ENCODE measurements at places on chromosomes 1 and 21.

DNA sequence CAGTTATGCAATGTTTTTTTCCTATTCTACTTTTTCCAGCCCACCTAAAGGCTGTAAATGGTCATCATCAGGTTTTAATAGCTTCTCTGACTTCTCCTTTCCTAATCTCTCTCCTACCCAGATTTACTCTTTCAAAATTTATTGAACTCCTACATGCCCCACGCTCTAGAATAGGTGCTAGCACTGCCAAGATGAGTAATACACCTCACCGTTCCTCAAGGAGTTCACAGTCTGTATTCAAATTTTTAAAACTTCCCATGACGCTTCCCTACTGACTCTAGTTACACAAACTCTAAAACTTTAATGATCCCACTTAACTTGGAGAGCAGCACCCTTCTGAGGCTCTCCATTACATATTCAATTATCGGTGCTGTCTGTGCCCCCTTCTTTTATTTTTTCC, 51.6 kb downstream of the ALG14 start:
- no peak for DNase-seq

DNA sequence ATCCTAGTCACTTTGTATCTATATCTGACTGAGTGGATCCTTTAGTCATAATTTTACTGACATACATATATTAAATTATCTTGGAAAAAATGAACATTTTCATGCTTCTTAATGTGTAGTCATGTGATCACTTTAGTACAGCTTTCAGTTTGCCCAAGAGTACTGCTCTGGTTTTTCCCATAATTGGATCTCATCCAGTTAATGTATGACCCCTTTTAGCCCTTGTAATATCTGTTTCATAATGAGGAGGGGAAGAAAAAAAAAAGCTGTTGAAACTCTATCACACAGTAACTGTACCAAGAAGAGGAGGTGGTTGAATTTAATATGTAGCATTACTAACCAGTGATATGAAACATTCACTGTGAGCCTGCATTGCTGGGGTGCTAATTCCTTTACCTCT, 328.7 kb downstream of the PTPRC start:
- no peak for DNase-seq

GRCh38 chr1:111489604-111490003, 13.8 kb downstream of the ADORA3 start:
- DNase-seq = no peak

DNA sequence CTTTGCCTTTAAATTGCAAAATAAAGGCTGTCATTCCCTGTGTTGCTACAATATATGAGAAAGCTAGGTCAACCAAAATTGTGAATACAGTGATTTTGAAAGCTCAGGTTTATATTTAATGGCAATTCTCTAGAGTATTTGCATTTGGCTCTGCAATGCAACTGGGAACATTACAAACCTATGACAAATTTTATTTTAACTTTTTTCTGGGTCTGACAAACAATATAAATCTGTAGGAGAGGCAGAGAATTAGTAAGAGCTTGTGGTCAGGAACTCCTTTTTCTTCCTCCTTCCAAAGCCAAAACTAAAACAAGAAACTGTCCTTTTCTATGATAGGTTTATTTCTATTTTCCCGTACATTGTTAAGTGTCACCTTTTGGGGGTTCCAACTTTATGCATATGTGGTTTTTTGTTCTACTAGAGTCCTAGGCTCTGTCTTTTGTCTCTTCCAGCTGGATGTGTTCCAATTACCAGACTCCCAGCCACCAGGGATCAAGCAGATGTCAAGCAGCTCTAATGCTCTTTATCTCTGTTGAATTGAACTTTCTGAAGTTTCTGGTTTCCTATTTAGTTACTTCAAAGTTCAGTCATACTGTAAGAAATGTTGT, 106.9 kb downstream of the ASH1L start:
- DNase-seq = no peak

- DNase-seq = no peak
These were observed 418.9 kb downstream of the SETD4 start for GRCh38 chr21:35641271-35642016.

DNA sequence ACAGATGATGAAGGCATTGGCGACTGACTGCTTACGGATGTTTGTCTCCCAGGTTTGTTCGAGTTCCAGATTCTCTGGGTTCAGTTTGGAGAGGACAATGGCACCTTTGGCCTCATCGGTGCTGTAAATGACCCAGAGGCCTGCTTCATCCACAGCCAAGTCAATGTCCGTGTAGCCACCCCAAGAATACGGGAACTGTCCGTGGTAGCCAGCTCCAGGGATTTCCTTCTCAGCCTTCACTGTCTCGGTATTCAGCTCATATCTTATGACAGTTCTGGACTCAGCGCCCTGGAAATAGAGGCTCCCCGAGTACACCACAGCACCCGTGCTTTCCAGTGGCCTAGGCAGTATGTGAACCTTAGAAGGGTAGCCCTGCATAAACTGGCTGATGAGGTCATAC, 14.1 kb downstream of the MYOCOS start:
- no peak for DNase-seq

DNA sequence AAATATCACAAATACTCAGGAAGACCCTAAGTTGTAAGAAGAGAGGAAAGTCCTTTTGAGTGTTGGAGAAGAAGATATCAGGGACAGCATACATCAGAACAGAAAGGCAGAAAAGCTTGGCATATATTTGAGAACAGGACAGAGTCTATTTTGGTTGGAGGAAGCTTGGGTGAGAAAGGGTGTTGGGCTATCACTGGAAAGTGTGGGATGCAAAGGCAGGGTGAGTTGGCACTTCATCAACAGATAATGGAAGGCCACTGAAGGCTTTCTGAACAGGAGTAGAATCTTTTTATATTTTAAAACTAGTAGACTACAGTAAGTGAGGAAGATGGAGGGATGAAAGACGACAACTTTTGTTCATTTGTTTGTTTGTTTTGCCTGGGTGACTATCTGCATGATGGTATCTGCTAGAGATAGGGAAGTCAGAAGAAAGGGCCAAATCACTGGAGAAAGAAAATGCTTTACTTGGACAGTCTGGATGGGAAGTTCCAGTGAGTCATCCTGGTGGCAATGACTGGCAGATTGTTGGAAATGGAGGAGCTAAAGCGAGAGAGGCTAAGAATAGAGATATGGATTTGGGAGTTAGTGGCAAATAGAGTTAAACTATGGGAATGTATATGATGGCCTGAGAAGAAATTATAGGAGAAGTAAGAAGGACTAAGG, 33.7 kb upstream of the KCNA2 start:
- DNase-seq = no peak

GRCh38 chr21:46424039-46424591, 34.6 kb upstream of the DIP2A start:
- DNase-seq = no peak

- DNase-seq = no peak
These were observed 17.4 kb upstream of the ENAH start for GRCh38 chr1:225670356-225670755.

DNA sequence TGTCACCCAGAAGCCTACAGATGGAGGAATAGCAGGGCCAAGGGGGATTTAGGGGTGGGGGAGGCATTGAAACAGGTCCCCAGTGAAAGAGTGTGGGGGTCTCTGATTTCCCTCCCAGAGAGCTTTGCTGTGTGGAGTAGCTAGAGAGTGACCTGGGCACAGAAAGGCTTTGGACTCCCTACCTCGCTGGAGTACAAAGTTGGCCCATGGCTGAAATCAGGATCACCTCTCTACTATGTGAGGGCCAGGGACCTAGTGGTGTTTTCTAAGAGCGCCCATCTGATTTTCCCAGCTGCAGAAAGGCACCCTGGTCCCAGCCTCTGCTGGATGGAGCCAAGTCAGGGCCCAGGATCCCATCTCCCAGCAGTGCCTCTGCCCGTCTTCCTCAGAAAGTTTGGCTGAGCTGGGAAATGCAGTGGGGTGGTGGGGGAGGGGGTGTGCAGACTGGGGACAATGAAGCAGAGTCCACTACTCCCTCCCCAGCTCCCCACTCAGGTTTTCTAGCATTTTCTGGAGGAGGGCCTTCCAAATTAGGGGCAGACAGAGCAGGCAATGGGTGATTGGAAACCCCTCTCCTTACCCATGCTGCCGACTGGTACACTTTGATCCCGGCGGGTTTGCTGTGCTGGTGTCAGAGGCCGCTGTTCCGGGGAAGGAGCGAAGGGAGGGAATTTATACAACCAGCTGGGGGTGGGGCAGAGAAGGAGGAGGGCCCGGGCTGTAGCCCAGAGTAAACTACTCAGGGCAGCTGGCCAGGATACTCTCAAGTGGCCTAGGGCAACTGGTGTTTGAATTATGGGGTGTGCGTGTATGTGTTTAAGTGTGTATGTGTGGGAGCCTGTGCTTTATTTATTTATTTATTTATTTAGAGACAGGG, at the start of gene SELENBP1:
SELENBP1 (minus strand) TSS at position 648 of the 877 bp plus-strand sequence; CDS start at position 584, 64 bp downstream.
- no peak for DNase-seq

- no peak for DNase-seq
These were observed 672 bp downstream of the ENSA start for GRCh38 chr1:150628766-150629114.

DNA sequence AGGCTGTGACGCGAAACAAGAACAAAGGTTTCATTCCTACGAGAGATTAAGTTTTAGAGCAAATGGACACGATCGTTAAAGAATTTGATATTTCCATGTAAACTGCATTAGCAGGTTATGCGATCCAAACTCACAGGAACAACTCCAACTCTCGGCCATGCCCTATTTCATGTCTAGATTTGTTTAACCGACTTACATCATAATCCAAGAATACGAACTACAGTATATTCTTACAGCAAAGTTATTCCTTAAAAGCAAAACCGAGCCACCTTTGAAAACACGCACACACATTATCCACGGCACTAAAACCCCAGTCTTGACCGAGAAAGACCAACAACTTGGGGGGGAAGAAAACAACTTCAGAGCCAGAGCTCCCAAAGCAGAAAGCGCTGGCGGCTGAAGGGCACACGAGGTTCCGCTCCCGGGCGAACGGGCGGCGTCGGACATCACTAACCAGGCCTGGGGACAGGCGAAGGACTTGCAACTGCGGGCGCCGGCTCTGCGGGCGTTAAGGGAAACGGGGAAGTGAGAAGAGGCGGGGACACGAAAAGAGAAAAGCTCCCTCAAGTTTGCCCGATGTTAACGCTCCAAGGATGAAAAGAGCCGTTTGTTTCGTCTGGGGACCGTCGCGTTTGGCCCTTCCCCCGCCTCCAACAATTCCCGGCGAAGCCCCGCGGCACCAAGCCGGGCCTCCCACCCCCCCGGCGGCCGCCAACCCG, 690 bp downstream of the B3GALNT2 start:
- peak; percentile 51 for DNase-seq

- DNase-seq = no peak
These were observed 1.8 kb downstream of the RNPC3 start for GRCh38 chr1:103527331-103527730.

DNA sequence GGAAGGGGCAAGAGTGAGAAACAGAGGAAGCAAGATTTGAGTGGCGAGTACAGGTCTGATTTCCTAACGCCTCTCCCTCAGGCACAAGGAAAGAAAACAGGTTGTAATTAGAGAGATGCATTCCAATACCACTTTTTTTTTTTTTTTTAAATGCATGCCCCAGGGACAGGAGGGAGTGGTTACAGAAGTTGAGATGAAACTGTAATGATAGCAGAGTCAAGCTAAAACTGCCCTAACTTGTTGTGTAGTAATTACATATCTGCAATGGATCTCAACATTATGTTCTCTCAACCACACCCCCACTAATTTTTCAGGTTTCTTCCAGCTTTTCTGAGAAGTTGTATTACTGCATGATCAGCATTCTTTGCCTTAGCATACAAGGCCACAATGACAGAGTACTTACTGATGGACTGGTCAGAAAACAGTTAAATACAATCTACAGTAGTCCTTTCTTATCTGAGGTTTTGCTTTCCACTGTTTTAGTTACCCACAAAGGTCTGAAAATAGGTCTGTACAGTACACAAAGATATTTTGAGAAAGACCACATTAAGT, 5.5 kb downstream of the ETV3 start:
- DNase-seq = no peak

DNA sequence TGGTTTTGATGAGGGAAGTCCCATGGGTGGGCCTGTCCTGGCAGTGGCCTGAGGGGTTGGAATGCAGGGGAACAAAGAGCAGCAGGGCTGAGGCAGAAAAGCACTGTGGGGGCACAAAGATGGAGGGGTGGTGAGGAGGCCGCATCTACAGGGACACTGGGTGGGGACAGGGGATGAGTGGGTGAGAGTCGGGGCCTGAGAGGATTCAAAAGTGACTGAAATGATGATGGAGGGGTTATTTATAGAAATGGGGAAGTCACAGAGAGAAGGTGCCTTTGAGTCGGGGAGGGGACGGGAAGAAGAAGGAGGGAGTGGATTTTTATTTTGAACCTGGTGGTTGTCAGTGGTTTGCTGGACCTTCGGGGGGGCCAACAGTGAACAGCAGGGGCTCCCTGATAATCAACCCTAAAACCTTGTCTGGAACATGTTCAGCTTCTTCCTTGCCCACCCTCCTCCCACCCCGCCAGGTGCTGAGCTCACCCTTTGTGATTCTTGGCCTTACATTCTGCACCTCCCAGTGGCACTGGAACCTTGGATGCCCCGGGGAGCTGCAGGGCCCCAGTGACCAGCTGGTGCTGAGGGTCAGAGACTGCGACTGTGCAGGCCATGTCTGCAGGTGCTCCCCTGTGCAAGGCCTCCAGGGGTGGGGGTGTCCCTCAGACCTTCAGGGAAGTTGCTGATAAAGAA, 42.9 kb downstream of the IER5 start:
- no peak for DNase-seq

GRCh38 chr1:240247899-240248298, 156.2 kb downstream of the FMN2 start:
- DNase-seq = no peak

- no peak for DNase-seq
These were observed 200.7 kb downstream of the CHRM3 start for GRCh38 chr1:239587066-239587465.

GRCh38 chr1:171220081-171220420, 28.2 kb upstream of the FMO1 start:
- DNase-seq = no peak

- DNase-seq = no peak
These were observed 12.9 kb downstream of the MOV10 start for GRCh38 chr1:112687361-112687760.

DNA sequence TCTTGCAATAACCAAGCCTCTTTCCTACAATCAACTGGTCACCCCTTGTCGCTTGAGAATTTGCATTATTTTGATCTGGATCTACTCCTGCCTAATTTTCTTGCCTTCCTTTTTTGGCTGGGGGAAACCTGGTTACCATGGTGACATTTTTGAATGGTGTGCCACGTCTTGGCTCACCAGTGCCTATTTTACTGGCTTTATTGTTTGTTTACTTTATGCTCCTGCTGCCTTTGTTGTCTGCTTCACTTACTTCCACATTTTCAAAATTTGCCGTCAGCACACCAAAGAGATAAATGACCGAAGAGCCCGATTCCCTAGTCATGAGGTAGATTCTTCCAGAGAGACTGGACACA, 743 bp downstream of the GPR52 start:
- DNase-seq = no peak

All from stimulated activated naive CD4-positive, alpha-beta T cell treated with Interleukin-2 at 50 U/mL for 16 hours (primary cell).